ENCODE measurements at places on chromosomes 3 and 15.

GRCh38 chr3:149575213-149575960 lies 82.4 kb downstream of the WWTR1 start:
- DNase-seq: no peak

DNA sequence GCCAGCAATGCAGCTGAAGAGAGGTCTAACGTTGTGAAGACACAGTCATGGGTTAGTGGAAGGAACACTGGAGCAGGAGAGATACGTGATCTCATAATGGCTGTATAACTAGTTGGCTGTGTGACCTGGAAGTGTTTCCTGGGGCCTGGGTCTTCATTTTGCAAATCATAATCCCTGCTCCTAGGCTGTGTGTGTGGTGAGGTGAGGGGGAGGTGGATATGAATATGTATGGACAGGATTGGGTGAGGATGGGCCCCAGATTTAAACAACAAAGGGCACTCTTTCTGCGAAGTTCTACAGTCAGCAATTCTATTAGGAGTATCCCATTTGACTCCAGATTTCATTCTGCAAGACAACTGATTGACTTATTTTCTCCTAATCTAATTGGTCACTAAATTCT lies 41.3 kb downstream of the ANKRD28 start:
- DNase-seq: no peak

DNA sequence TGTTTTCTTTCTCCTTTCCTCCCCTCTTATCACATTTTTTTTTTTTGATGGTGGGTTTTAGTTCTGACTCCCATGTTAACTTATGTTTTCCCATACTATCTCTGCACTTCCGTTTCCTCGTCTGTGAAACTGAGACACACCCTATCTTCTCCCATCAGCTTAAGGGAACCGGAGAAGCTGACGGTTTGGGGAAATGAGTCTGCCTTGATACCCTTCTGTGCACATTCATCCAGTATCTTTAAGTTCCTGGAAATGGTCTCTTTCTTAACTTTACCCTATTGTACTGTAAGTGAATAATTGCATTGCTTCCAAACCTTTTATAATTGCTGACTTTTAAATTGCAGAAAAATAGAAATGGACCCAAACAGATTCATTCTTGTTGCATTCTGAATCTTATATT lies 26.2 kb upstream of the CFAP161 start:
- DNase-seq: no peak

- peak; percentile 31 for DNase-seq
These were observed 138.8 kb upstream of the HACD2 start for GRCh38 chr3:123723522-123724168.

DNA sequence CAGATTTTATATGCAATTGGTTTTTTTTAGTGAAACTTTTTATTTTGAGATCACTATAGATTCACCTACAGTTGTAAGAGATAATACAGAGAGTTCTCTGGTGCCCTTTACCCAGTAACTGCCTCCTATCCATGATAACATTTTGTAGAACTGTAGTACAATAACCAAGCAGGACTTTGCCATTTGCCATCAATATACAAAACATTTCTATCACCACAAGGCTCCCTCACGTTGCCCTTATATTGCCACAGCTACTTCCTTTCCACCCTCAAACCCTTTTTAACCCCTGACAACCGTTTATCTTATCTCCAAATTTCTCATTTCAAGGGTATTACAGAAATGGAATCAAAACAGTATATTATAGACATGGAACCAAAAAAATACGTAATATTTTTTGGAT lies 130.7 kb upstream of the GOLGA6L4 start:
- no peak for DNase-seq

Data from frontal cortex (tissue), 4 donors.